Thoracic aorta (tissue), 2 donors: ENCODE measurements at places on chromosomes 12 and 14. TPM values are rescaled to one million over a fixed set of nuclear protein-coding genes. Genes with fewer than 3 reads are reported as not detected.

GRCh38 chr12:10331642-10332239, 24.1 kb downstream of the KLRD1 start:
- H3K27me3 ChIP-seq, result no peaks in the 10 kb centered on the region
- H3K4me1 ChIP-seq, result no peaks in the 10 kb centered on the region
- no peaks in the 10 kb centered on the region for H3K36me3 ChIP-seq

The HOXC4 gene
- total RNA-seq, result 1.2 TPM

DNA sequence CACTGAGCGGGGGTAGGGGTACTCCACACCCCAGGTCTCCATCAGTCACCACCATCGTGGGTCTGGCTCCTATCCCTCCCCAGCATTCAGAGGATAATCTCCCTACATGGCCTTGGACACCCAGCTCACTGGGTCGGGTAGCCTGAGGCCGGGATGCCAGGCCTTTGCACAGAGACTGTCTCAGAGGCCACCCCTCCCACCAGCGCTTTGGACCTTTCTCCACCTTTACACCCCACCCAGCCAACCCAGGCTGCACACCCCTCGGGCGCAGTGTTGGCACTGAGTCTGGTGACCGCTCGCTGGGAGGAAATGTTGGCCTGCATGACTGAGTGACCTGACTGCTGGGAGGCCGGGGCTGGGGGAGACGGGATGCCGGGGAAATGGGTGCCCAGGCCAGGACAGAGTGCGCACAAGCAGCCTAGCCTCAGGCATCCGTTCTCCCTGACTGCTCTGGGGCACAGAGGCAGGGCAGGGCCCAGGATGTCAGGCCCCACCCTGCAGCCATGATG, 10.6 kb upstream of the LBHD2 start:
- DNase-seq, result no peak
- no peaks in the 10 kb centered on the region for H3K36me3 ChIP-seq
- H3K4me1 ChIP-seq, result peaks cover 7% of the 10 kb centered on the region
- H3K27me3 ChIP-seq, result no peaks in the 10 kb centered on the region
- H3K4me3 ChIP-seq, result no peak overlapping the region

DNA sequence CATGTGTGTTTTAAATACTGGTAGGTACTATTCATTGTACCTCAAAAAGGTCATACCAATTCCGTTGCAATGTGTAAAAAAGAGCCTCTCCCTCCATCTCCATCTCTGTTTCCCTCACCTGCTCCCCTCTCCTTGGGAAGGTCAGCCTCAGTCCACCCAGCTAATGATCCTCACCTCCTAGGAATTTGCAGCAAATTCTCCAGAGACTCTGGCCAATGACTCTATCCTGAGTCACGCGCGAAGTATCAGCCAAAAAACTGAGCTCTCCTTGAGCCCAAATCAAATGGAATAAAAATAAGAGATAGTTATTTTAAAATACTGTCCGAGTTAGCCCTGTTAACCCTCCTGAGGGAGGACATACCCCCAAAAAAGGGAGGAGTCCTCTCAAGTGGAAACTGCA, 148.4 kb downstream of the DPF3 start:
- H3K4me1 ChIP-seq, result peaks cover 36% of the 10 kb centered on the region
- H3K27me3 ChIP-seq, result no peaks in the 10 kb centered on the region
- H3K27ac ChIP-seq, result peak overlapping the region; percentile 73
- H3K36me3 ChIP-seq, result no peaks in the 10 kb centered on the region
- no peak for DNase-seq

GRCh38 chr14:61607570-61608244, 87.6 kb upstream of the HIF1A start:
- peaks cover 12% of the 10 kb centered on the region for H3K4me1 ChIP-seq
- DNase-seq, result no peak
- no peak overlapping the region for H3K27ac ChIP-seq
- no peaks in the 10 kb centered on the region for H3K27me3 ChIP-seq
- H3K4me3 ChIP-seq, result no peak overlapping the region

DNA sequence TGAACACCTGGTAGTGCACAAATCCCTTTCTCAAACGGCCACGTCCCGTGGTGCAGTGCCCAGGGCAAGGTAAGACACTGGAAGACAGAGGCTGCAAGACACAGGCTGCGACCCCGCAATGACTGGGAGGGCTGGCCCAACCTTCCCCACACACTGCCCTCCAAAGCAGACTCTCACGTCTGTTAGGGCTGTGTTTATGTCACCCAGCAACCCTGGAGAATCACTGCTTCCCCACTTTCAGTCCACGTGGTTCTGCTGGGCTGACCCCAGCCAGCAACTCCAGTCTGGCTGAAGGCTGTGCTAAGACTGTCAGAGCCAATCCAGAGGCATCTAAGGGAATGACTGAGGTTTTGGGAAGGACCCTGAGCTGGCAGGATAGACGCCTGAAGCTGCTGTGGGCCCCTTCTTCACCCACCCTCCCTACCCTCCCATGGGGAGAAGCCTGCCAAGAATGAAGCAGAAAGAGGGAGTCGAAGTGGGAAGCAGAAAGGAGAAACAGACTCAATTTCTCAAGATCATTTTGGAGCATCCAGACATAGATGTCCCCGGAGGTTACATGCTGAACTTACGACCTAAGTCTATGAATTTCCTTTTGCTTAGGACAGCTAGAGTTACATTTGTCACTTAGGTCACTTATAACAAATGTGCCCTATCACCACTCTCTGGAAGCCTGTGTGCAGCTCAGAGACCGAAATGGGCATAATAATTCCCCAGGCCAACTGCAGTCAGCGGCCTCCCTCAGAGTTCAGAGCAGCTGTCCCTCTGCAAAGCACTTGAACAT, 11.7 kb downstream of the KDM2B start:
- H3K4me3 ChIP-seq, result no peak overlapping the region
- peaks cover 6% of the 10 kb centered on the region for H3K36me3 ChIP-seq
- no peak for DNase-seq

- H3K4me1 ChIP-seq, result no peaks in the 10 kb centered on the region
- no peak for DNase-seq
- H3K4me3 ChIP-seq, result no peak overlapping the region
- H3K27me3 ChIP-seq, result no peaks in the 10 kb centered on the region
- H3K27ac ChIP-seq, result no peak overlapping the region
Measured at GRCh38 chr12:107102294-107102693, 8.9 kb upstream of the CRY1 start.

- H3K27ac ChIP-seq, result peak overlapping the region; percentile 31
- DNase-seq, result no peak
- H3K4me1 ChIP-seq, result peaks cover 12% of the 10 kb centered on the region
- H3K27me3 ChIP-seq, result no peaks in the 10 kb centered on the region
Measured at GRCh38 chr12:124428136-124428791, 133.4 kb downstream of the RFLNA start.

DNA sequence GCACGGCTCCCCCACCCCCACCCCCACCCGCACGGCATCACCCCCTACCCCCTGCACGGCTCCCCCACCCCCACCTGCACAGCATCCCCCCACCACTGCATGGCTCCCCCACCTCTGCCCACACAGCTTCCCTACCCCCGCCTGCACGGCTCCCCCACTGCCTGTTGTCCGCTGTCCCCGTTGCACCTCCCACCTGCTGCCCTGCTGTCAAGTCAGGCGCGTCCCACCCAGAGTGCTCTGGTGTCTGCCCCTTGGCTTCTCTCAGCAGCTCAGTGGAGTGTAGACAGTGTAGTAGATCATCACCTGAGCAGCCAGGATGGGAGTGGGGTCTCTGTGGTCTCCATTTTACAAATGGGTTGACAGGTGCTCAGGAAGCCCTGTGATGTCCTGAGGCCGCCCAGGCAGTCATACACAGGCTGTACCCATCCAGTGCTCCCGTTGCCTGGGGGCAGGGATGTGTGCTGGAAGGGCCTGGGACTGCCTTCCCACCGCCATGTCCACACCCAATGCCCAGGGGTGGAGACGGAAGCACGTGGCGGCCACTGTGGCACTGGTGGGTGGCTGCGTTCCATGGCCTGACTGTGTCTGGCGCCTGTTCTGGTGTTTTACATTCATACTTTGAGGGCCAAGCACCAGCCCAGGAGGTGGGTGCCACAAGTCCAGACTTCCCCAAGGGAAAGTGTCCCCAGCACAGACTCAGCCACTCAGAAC, 32.5 kb downstream of the PACS2 start:
- H3K4me1 ChIP-seq, result peaks cover under 1% of the 10 kb centered on the region
- no peak overlapping the region for H3K4me3 ChIP-seq
- no peak for DNase-seq
- no peak overlapping the region for H3K27ac ChIP-seq

DNA sequence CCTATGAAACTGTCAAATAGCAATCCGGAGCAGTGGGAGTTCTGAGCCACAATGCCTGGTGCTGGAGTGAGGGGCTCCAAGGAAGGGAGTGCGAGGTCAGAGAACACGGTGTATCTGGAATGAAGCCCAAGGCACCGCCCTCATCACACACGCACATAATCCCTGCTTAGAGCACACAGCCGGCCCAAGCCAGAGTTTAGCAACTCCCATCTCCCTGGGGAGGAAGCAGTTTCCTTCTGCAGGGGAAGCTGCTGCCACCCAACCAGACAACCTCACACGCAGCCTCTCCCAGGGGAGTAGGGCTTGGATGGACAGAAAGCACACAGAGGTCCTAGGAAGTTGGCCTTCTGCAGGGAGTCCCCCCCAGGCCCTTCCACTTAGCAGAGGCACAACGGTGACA, 31.3 kb downstream of the ACTN1 start:
- H3K4me1 ChIP-seq, result peaks cover 97% of the 10 kb centered on the region
- no peaks in the 10 kb centered on the region for H3K27me3 ChIP-seq
- no peaks in the 10 kb centered on the region for H3K36me3 ChIP-seq
- H3K4me3 ChIP-seq, result peak overlapping the region; percentile 51
- peak; percentile 70 for DNase-seq

DNA sequence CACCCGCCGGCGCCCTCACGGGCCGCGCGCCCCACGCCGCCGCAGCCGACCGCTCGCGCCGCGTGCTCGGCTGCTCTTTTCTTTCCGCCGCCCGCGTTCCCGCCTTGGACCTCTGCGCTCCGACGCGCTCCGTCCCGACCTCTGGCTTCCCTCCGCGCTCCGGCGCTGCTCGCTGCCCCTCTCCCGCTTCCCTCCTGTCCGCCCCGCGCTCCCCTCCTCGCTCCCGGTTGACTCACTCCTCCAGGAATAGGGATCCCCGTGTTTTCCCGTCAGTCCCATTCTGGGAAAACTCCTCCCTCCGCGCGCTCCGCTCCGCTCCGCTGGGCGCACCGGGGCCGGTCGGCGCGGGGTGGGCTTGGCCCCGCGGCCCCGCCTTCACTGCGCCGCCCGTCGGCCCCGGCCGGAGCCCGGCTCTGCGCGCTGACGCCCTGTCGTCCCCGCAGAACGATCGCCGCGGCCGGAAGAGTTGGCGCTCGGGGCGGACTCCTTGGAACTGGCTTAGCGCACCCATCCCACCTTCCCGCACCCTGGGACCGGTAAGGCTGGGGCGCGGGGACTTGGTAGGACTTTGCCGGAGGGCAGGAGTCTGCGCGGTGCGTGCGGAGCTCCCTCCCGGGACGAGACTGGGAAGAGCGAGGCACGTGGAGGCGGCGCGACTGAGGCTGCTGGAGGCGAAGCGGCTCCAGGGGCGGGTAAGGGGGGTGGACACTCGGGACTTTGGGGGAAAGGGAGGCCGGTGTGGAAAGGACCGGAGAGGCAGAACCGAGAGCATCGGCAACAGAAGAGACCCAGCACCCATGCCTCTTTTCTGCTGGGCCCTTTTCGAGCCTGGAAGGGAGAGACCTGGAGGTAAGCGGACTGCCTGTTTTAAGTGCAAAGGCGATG, 550 bp downstream of the TEAD4 start:
- H3K27me3 ChIP-seq, result no peaks in the 10 kb centered on the region
- H3K4me3 ChIP-seq, result peak overlapping the region; percentile 82
- H3K4me1 ChIP-seq, result peaks cover 24% of the 10 kb centered on the region
- no peaks in the 10 kb centered on the region for H3K36me3 ChIP-seq
- DNase-seq, result no peak
- H3K27ac ChIP-seq, result peak overlapping the region; percentile 80

GRCh38 chr14:93648440-93649168, 139.7 kb downstream of the PRIMA1 start:
- no peaks in the 10 kb centered on the region for H3K36me3 ChIP-seq
- H3K27me3 ChIP-seq, result no peaks in the 10 kb centered on the region
- no peak overlapping the region for H3K27ac ChIP-seq
- DNase-seq, result no peak

DNA sequence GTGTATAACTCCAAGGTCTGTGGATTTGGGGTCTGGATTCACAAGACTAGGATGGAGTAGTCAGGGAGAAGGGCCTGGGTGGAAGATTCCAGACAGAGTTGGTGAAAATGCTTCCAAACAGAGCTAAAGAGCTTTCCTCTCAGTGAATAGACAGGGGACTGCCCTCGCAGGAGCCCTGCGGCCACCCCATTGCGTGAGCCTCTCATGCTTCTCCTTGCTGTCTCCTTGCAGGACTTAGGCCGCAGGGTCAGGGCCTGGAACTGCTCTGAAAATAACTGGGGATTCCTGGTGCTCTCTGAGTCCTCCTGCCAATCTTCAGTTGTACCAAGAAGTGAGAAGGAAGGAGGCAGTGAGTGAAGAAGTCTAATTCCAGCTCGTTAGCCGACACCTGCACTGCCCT, 49.0 kb upstream of the KCNA1 start:
- peaks cover 40% of the 10 kb centered on the region for H3K4me1 ChIP-seq
- no peak overlapping the region for H3K4me3 ChIP-seq
- no peaks in the 10 kb centered on the region for H3K36me3 ChIP-seq
- H3K27ac ChIP-seq, result no peak overlapping the region
- no peaks in the 10 kb centered on the region for H3K27me3 ChIP-seq

DNA sequence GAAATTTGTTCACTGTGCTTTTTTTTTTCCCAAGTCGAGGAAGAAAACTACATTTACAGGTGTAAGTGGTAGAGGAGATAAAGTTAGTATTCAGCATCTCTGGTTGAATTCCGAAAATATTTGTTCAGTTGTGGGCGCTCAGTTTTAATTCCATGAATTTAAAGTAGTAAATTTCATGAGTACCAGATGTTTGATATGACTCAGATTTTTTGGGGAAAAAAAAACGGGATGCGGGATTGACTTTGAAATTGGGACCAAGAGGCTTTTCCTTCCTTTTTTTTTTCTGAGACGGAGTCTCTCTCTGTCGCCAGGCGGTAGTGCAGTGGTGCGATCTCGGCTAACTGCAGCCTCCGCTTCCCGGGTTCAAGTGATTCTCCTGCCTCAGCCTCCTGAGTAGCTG, 1.6 kb downstream of the TULP3 start:
- H3K27me3 ChIP-seq, result no peaks in the 10 kb centered on the region
- H3K4me1 ChIP-seq, result peaks cover 23% of the 10 kb centered on the region
- peak overlapping the region; percentile 94 for H3K4me3 ChIP-seq
- peaks cover 6% of the 10 kb centered on the region for H3K36me3 ChIP-seq
- no peak overlapping the region for H3K27ac ChIP-seq

The ITGB7 gene
- total RNA-seq, result 2.1 TPM

GRCh38 chr12:115335048-115335447, 651.1 kb upstream of the TBX3 start:
- H3K4me1 ChIP-seq, result no peaks in the 10 kb centered on the region
- no peak overlapping the region for H3K4me3 ChIP-seq
- no peaks in the 10 kb centered on the region for H3K27me3 ChIP-seq
- no peak overlapping the region for H3K27ac ChIP-seq

DNA sequence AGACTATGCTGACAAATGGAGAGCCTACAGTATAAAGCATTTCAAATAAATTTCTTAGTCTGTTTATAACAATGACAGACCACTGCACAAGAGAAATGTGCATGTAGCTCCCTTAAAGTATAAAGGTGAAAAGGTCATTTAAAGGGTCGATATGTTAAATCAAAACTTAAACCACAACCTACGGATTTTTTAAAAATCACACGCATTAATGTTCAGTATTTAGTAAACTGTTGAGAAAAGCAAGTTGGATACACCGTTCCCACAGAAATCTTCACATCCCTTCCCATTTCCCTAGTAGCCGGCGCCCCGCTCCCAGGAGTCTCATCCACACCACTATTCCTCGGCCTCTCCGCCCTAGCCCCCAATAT, 614 bp downstream of the FKBP3 start:
- H3K36me3 ChIP-seq, result no peaks in the 10 kb centered on the region
- H3K4me1 ChIP-seq, result peaks cover 28% of the 10 kb centered on the region
- peak overlapping the region; percentile 88 for H3K27ac ChIP-seq

The AQP6 gene
- total RNA-seq, result not detected
